ENCODE measurements at places on chromosomes 6 and 20. TPM values are rescaled to one million over a fixed set of nuclear protein-coding genes. Genes with fewer than 3 reads are reported as not detected.

Gene OR2H1
- total RNA-seq, result not detected

DNA sequence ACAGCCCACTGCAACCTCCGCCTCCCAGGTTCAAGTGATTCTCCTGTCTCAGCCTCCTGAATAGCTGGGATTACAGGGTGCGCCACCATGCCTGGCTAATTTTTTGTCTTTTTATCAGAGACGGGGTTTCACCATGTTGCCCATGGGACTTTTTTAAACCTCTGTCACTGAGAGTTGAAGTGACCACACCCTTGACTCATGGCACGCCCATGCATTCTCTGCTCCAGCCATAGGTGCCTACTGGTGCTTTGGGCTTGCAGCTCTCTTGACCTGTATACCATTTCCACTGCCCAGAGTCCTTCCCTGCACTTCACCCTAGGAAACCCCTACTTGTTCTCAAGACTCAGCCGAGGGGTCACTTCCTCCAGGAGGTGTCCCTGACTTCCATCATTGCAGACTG, 2.4 kb upstream of the SCRT2 start:
- H3K27ac ChIP-seq, result no peak overlapping the region
- no peak for DNase-seq

DNA sequence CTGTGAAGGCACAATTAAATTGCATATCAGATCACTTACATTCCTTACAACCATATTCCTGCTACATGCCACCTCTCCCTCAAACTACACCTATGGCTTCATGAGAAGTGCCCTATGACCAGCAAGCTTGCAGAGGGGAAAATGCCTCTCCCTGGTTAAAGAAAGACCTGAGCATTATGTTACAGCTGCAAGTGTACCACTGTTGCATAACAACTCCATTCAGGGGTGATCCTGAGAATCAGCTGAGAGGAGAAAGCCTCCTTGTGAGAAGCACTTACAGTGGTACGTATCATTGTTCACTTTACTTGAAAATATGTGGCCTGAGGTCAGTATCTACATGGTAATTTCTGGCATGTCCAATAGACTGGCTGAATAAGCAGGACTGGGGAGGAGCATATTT, 20.0 kb downstream of the PDSS2 start:
- H3K27ac ChIP-seq, result no peak overlapping the region
- no peak for DNase-seq
- no peaks in the 10 kb centered on the region for H3K4me1 ChIP-seq
- H3K27me3 ChIP-seq, result no peaks in the 10 kb centered on the region
- H3K4me3 ChIP-seq, result no peak overlapping the region

Gene CDSN
- 1.0 TPM for total RNA-seq

Gene OLIG3
- not detected for total RNA-seq

GRCh38 chr6:51541847-51542246, 545.6 kb downstream of the PKHD1 start:
- H3K36me3 ChIP-seq, result no peaks in the 10 kb centered on the region
- H3K27ac ChIP-seq, result no peak overlapping the region
- no peaks in the 10 kb centered on the region for H3K27me3 ChIP-seq
- H3K4me1 ChIP-seq, result no peaks in the 10 kb centered on the region

DNA sequence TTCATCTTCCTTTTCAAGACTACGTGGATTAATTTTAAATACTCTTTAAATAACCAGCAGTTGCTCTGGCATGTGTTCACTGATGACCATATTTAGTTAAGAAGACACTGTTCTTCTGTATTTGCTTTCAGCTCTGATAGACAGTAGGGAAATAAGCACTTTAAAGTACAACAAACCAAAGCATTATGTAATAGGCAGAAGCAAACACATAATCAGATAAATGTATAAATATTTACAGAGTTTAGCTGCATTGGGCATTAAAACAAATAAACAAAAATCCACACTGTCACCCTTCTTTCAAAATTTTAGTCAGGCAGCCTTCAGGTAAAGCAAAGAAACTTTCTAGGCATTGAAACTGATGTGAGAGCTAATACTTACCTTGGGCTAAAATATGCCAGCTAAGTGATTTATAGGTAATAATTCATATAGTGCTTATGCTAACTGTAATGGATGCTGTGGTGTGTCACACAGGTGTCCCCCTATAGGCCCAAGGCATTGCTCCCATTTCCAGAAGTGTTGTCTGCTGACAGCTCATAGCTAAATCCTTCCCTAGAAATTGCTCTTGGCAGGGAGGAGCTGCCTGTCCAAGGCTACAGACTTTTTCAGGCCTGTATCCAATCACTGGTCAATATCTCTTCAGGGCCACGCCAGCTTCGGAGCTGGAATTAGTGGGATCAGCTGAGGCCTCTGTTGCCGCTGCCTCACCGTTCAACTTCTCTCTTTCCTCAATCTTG, 111.5 kb upstream of the CITED2 start:
- no peak overlapping the region for H3K4me3 ChIP-seq
- H3K36me3 ChIP-seq, result no peaks in the 10 kb centered on the region
- H3K27me3 ChIP-seq, result no peaks in the 10 kb centered on the region
- no peak for DNase-seq
- H3K27ac ChIP-seq, result no peak overlapping the region

- peaks cover 32% of the 10 kb centered on the region for H3K36me3 ChIP-seq
- H3K4me3 ChIP-seq, result peak overlapping the region; percentile 98
- H3K27ac ChIP-seq, result no peak overlapping the region
- H3K4me1 ChIP-seq, result peaks cover 23% of the 10 kb centered on the region
These were observed 1.5 kb downstream of the NDUFAF5 start for GRCh38 chr20:13786143-13786828.

Data from PC-9 (cell line).